Left cardiac atrium (tissue), 4 donors: ENCODE measurements at places on chromosomes 7 and 10.

GRCh38 chr10:77328272-77328816 is 309.3 kb downstream of the KCNMA1 start:
- DNase-seq: peak; percentile 31

- peak; percentile 41 for DNase-seq
Measured at GRCh38 chr10:124699471-124700292, 44.5 kb downstream of the FAM53B start.

DNA sequence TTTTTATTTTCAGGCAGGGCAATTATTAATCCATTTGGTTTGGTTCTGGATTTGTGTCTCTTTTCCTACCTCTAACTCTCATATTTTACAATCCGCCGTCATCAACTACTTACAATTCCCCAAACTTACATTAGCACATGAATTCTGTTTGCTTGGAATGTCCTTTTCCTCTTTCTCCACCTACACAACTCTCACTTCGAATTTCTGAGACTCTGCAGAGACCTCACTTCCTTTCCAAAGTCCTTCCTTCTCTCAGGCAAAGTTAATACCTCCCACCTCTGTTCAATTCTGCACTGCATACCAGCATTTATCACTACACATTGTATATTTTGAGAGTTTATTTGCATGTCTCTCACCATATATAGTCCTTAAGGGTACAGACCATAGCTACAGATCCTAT is 122.7 kb upstream of the LRRTM3 start:
- no peak for DNase-seq

DNA sequence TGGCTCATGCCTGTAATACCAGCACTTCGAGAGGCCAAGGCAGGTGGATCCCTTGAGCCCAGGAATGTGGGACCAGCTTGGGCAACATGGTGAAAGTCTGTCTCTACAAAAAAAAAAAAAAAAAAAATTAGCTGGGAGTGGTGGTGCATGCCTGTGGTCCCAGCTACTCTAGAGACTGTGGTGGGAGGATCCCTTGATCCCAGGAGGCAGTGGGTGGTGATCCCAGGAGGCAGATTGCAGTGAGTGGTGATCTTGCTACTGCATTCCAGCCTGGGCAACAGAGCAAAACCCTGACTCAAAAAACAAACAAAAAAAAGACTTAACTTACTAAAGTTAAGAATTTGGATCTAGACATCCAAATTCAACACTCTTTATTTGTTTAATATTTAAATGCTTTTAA is 10.2 kb upstream of the ADO start:
- DNase-seq: no peak

- DNase-seq: no peak
Measured at GRCh38 chr7:98241674-98242241, 10.3 kb downstream of the TECPR1 start.

GRCh38 chr10:49219248-49219647 is 31.1 kb upstream of the TMEM273 start:
- no peak for DNase-seq

DNA sequence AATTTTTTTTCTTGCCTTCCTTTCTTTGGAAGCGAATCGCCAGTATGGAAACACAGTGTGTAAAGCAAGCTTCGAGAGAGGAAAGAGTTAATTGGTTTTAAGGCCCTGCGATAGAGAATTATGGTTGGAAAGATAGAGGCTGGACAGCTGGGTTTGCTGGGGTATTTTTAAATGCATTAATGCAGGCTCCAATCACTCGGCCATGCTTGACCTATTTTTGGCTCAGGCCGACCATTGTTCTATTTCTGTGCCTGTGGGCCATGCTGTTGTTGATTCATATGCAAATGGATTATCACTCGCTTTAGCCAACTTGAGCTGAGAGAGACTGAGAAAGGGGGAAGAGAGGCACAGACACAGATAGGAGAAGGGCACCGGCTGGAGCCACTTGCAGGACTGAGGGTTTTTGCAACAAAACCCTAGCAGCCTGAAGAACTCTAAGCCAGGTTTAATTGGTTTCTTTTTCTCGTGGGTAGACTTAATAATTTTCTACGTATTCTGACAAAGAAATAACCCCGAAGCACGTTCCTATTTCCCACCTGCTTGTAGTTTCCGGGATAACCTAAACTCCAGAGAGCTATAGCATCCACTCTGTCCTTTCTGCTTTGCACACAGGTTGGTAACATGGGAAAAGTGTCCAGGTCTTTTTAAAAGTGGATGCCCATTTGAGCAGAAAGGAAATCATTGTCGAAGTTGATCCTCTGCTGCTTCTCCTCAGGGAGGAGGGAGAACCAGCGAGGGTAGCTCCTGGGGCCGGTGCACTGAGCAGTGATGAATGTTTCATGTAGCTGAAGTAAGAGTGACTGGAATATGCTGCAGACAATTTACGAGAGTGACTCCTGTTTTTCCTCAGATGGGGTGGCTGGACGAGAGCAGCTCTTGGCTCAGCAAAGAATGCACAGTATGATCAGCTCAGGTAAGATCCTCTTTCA is at the start of gene HDAC9:
HDAC9 (plus strand) TSS at position 338 of the 929 bp plus-strand sequence; CDS start at position 892, 554 bp downstream.
- DNase-seq: peak; percentile 29

DNA sequence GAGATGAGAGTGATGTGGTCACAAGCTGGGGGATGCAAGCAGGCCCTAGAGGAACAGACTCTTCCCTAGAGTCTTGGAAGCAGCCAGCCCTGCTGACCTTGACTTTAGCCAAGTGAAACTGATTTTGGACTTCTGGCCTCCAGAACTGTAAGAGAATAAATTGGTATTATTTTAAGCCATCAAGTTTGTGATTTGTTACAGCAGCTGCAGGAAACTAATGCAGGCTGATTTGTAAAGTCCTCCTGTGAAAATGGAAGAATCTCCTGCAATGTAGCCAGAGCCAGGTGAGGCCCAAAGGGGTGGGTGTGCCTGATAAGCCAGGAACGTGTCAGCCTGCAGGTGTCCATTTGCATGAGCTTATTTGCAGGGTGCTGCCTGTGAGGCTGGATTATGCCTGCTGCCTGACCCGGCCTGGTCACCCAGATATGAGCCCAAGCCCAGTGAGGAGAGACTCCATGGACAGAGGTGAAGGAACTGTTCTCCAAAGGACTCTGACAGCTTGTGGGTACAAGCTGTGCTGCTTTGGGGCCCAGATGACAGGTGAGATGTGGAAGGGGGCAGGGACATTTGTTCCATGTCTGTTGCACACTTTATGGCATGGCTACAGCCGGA is 24.6 kb upstream of the PLEKHA1 start:
- no peak for DNase-seq

- no peak for DNase-seq
Measured at GRCh38 chr7:80224415-80224814, 89.8 kb downstream of the GNAI1 start.

DNA sequence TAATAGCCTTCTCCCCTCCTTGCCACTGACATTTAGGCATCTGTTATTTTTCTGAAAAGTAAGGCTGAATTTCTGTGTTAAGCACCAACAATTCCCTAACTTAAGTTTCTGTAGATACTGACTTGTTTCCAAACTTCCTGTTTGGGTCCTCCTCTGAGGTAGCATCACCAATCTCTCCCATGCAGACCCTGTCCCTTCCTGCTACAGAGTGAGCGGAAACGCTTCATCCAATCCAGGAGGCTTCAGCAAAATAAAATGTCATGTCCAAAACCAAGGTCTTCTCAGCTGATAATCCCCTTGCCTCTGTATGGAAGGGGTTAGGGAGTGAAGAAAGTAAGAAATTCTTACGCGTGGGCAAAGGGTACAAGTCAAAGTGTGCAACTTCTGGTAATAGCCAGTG is 29.9 kb downstream of the XPNPEP1 start:
- DNase-seq: no peak

- DNase-seq: no peak
Measured at GRCh38 chr10:77381750-77382149, 255.9 kb downstream of the KCNMA1 start.

GRCh38 chr10:80493522-80494051 is 39.5 kb downstream of the TSPAN14 start:
- DNase-seq: no peak

DNA sequence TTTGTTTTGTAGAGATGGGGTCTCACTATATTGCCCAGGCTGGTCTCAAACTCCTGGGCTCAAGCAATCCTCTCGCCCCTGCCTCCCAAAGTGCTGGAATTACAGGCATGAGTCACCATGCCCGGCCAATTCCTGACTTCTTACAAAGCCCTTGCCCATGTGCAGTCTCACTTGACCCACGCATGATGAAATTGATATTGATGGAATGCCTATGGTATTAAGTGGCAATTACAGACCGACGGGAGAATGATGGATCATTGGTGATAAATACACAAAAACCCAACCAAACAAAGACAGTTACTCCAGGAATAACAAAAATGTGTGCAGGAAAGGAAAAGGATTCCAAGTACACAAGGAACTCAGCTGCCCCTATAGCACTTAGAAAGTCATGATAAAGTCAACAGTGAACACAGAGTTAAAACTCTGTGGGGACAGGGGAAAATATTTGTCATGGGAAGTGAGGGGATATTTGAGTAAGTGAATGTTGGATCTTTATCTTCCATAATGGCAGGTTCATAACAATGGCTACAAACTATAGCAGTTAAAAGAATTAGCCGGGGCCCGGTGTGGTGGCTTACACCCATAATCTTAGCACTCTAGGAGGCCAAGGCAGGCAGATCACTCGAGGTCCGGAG is 21.6 kb downstream of the HIP1 start:
- no peak for DNase-seq

GRCh38 chr10:64275774-64276173 is 754.6 kb downstream of the REEP3 start:
- DNase-seq: no peak

- no peak for DNase-seq
Measured at GRCh38 chr7:75931680-75932079, 16.7 kb downstream of the POR start.

- DNase-seq: no peak
Measured at GRCh38 chr10:10456856-10457255, 560.8 kb upstream of the CELF2 start.

DNA sequence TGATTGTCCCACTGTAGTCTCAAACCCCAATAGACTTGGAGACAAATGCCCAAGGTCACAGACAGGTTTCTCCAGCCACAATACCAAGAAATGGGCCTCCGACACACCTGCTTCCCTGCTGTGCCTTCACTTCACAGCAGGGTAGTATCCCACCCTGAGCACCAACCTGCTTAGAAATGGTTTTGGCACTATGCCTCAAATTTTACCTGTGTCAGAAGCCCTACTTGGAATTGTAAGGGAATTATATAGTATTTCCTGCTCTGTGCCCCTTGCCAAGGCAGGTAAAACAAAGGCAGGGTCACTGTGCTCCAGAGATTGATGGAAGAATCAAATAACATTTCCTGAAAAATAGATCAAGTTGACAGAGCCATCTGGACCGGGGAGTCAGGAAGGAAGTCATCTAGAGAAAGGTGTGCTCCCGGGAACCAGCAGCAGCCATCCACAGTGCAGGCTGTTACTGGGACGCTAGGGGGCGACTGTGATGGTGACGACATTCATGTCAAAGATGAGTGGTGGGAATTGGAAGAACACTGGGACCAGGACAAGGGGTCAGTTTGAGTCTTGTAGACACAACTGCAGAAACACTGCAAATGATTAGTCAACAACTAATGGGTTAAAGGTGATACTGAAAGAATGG is 117.8 kb upstream of the AKR1E2 start:
- DNase-seq: no peak

GRCh38 chr10:133316732-133317131 is 8.0 kb downstream of the ZNF511 start:
- DNase-seq: no peak

GRCh38 chr7:36280840-36281812 is 108.5 kb upstream of the ANLN start:
- peak; percentile 71 for DNase-seq

GRCh38 chr7:100353685-100354330 is 4.1 kb upstream of the PILRB start:
- DNase-seq: no peak

GRCh38 chr7:8592167-8592566 is 158.8 kb downstream of the NXPH1 start:
- DNase-seq: no peak

DNA sequence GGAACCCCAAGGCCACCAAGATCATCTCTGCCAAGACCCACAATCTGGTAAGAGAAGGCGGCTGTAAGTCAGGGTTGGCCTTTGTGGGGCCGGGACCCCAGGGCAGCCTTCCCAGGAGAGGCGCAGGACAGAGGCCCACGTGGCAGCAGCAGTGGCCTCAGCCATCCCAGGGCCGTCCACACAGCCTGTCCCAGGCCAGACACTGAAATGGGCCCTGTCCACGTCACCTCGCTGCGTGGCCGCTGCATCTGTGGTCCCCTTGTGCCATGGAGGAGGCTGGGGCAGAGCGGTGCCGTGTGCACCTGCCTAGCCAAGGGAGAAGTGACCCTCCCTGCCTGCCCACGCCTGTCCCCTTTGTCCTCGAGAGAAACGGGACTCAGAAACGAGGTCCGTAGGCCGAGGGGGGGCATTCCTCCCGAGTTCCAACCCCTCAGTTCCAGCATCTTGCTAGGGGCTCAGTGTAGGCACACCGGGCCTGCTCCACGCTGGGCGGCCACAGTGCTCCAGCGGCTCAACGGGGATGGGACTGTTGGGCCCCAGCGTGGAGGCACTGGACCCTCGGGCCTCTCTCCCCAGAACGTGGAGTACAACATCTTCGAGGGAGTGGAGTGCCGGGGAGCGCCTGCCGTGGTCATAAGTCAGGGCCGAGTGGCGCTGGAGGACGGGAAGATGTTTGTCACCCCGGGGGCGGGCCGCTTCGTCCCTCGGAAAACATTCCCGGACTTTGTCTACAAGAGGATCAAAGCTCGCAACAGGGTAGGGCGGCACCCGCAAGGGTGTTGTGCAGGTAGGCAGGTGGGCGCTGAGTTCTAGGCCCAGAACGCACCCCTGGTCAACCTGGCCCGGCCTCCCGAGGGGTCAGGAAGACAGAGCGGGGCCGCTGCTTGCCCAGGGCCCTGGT is 15.6 kb downstream of the DPYSL4 start:
- DNase-seq: no peak

DNA sequence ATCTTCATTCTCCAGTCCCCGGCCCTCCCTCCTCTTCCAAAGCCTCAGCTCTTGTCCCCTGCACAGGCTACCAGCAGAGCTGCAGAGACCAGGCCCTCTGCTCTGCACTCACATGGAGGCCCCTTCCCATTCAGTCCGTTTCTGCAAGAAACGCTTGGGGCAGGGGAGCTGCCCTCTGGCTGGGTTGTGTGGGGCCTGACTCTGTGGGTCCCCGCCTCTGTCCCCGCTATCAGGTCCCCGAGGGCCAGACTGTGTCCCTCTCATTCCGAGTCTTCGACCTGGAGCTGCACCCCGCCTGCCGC is 1.5 kb downstream of the PCOLCE start:
- no peak for DNase-seq

GRCh38 chr10:130040817-130041330 is 69.8 kb downstream of the C10orf143 start:
- DNase-seq: no peak

DNA sequence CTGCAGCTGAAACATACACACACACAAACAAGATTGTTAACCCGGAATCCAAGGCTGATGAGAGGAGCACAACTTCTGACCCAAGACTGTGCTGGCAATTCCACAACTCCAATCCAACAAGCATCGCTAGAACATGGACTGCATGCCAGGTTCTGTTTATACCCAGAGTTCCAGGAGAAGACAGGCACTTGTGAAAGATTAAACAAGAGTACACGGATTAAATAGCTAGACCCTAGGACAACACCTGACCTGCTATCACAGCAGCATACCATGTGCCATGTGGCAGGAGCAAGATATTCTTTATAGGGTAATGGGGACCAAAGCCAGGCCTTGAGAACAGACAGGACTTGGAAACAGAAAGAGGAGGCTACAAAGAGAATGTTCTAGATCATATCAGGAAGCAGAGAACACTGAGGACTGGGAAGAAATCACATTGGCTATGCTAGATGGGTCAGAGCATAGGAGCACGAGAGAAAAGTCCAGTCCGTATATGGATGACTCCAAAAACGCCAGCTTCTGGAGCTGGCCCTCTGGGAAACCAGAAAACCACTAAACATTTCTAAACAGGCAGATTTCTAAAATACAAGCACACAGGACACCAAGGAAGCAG is 83.7 kb upstream of the ATP6V0A4 start:
- no peak for DNase-seq
